ENCODE measurements at places on chromosomes 11 and 22.

DNA sequence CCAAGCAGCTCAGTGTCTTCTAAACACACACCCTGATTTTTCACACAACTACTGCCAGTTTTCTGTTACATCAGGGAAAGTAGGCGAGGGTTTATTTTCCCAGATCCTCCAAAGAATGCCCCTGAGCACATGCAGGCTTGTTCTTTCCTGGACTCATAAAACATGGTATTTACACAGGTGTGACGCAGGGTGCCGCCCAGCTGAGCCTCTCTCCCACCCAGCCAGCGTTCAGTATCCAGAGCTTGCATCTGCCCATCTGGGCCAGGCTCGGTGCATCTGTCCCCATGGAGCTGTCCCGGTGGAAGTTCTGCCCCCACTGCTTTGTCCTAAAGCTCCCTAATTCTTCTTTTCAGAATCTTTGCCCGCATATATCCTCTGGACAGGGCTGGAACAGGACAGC lies 44.8 kb upstream of the ISX start:
- DNase-seq: no peak

DNA sequence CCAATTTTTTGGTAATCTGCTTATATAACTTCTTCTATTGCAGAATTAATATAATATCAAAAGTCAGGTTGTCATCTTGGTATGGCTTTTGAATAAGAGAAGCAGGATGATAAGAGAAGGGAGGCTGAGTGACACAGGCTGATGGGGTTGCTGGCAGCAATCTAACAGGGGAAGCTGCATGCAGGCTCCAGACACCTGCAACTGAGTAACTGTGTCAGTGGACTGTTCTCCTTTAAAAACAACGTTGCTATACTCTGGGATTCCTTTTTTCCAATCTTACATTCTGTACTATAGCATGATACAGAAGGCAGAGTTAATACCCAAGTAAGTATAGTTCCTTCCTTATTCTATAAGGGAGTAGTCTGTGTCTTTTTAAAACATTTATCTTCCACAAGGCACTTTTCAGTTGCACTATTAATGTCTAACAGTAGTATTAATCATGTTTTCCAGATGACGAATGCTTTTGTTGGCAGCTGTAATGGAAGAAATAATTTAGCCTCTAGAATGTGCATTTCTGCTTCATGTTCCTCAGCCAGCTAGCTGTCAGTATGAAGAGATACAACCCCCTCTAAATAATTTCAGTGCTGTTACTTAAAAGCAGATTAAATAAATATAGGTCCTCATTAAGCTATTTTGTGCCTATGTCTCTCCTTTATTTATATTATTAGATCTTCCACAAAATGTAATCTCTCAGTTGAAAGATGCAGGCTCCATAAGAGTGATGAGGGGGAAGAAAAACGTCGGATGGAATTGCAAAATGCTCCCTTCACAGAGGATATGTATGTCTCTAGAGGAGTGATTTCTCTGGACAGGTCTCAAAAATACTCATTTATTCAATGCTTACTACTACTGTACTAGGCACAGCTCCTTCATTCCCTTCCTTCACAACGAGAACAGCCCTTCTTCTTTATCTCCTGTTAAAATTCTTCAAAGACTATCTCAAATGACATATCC lies 50.8 kb downstream of the ATG16L2 start:
- peak; percentile 79 for DNase-seq

DNA sequence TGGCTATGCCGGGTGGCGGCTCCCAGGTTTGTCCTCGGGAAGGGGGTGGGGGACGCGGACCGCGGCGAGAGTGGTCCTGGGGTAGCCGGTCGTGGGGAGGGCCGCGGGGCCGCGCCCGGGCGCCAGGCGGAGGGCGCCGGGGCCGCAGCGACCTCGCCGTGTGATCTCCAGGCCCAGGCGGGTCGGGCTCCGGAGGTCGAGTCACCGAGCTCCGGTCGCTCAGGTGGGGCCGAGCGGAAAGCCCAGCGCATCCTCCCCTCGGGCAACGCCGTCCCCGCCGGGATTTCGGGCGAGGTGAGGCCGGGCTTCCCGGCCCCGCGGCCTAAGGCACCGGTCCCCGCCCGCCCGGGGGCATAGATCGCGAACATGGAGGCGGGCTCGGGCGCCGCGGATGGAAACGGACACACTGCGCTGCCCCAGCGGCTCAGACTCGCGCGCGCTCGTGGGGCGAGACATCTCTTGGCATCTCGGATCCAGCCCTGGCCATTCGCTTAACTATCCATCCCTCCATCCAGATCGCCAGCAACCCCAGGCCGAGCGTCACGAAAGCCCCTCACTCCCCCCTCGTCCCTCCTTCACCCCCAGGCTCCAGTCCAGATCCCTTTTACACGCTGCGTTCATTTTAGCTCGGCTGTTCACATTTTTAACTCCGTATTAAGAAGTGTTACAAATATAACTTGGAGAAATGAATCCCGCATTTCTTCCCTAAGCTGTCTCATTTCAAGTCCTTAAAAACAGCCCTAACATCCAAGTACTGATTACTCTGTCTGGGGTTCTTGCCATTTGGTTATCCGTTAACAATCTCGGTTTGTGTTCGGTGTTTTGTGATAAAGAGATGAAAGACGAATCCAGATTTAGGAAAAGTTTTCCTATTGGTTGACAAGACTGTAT lies 460 bp downstream of the ZC3H12C start:
- DNase-seq: peak; percentile 72

GRCh38 chr22:37686002-37686982 lies at the start of gene NOL12:
NOL12 (plus strand) TSS chr22:37686343; CDS start chr22:37686393, 50 bp downstream.
- peak; percentile 92 for DNase-seq

GRCh38 chr22:29654420-29654819 lies 51.0 kb downstream of the NF2 start:
- DNase-seq: no peak

- DNase-seq: no peak
Observed at GRCh38 chr11:75147191-75147874, 3.6 kb upstream of the SLCO2B1 start.

- no peak for DNase-seq
Observed at GRCh38 chr11:2205981-2206690, 34.5 kb upstream of the TH start.

GRCh38 chr11:130199792-130200191 lies 40.2 kb downstream of the ST14 start:
- no peak for DNase-seq

DNA sequence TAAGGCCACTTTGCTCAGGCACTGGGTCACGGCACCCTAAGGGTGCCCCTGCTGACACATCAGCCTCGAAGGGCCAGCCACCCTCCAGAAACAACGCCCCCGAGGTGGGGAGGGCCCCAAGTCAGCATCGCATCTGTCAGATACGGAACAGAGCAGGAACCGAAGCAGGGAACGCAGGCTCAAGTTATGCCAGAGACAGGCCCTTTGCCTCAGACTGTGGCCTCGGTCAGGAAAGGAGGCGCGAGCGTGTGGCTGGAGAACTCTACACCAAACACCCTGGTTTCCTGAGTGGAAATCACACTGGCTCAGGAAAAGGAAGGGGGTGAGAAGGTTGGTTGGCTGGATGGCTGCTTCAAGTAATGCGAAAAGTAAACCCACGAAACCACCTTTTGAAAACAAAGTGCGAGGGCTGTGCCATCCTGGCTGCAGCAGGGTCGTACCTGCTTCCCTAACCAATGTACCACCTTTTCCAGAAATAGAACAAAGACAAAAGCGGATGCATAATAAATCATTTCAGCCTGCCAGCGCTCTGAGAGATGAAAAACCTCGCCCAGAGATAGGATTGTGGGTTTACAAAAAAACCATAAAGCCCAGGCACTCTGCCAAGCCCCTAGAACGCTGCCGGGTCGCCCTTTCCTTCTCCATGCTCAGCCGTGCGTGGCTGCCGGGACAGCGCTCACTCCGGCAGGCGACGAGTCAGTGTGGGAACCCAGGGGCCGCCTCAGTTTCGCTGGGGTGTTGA lies 38.6 kb downstream of the TRMU start:
- DNase-seq: no peak

DNA sequence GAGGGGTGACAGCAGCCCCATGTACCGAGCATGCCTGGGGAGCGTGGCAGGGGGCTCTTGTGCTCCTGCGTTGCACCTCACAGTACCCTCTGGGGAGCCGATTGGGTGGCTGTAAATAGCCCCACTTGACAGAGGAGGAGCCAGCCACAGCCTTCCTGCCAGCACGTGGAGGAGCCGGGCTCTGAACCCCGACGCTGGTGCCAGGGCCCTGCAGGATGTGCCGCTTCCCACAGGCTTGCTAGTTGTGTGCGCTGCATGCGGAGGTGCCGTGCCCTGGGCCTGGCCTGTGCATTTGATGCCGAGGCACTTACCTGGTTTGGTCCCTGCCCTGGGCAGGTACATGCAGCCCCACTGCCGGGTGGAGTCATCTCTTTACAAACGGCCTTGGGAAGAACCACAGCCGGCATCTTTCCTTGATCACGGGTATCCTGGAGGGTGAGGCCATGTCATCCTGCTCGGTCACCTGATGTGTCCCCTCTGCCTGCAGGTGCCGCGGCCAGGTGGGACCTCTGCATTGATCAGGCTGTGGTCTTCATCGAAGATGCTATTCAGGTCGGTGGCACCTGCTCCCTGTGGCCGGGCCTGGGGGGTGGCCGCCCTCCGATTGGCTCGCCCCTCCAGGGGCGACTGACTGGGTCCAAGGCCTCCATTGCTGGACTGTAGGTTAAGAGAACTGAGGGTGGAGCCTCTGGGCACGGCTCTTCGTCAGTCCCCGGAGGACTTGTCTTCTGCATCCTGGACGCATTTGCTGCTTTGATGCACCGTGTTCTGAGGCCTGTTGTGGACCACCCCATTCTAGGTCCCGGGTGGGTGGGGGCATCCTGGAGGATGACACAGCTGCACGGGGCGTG lies 5.0 kb downstream of the TPCN2 start:
- DNase-seq: no peak

- peak; percentile 73 for DNase-seq
Observed at GRCh38 chr11:127919206-127920000, 668.0 kb downstream of the ETS1 start.

GRCh38 chr11:118911880-118912741 lies 13.6 kb downstream of the BCL9L start:
- DNase-seq: peak; percentile 85

GRCh38 chr22:40383905-40384304 lies 13.5 kb downstream of the SGSM3 start:
- peak; percentile 90 for DNase-seq

DNA sequence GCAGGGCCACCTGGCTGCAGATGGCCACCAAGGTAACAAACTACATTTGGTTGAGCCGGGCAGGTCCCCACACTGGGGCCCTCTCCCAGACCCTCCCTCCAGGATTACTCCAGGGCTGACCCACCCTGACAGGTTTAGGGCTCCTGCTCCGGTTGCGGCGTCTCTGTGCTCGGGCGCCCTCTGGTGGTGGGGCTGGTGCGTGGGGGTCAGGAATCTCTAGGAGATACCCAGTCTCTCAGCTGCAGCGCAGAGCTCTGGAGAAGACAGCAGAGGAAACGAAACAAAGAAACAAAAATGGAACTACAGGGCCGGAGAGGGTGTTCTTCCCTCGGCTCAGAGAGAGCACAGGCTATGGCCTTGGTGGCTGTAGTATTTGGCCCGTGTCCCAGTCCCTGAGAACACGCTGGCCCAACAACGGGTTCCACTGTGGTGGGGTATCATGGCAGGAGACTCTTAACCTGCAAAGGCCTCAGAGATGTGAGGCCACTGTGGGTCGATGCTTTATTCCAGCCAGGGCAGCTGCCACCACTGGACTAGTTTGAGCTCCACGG lies 2.4 kb downstream of the C11orf96 start:
- peak; percentile 64 for DNase-seq

DNA sequence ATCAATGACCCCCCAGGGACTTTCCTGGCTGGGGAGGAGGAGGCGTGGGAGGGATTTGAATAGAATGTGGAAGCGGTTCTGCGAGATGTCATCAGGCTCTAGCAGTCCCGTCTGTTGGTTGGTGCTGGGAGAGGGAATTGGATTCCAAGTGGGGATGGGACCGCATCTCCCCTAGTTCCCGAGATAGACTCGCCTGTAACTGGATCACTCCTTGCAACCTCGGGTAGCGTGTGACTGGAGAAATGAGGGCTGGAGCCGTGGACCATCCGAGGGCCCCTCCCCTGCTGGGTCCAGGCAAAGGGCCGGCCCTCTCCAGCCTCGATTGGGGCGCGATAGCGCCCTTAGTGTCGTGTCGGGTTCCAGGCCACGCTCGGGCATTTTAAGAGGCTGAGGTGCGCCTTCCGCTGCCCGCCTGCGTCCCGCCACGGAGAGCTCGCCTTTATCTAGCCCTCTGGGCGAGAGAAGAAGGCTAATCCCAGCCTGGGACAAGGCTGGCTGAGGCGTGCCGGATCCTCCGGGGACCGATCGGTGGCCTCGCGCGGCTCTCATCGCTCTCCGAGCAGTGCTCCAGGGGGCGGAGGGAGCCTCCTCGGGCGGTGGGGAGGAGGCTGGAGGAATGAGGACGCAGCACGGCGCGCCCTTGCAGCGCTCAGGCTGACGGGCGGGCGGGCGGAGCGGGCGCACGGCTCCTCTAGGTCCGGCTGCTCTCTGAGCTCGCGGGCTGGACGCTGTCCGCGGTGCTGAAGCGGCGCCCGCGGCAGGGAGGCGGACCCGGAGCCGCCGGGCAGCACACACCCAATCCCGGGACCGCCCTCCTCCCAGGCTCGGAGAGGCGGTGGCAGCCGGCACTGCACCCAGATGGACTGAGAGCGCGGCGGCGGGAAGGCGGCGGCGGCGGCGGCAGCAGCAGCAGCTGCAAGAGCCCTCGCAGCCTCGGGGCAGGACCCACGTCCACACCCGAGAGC lies 107.8 kb downstream of the OSBP2 start:
- DNase-seq: peak; percentile 92

DNA sequence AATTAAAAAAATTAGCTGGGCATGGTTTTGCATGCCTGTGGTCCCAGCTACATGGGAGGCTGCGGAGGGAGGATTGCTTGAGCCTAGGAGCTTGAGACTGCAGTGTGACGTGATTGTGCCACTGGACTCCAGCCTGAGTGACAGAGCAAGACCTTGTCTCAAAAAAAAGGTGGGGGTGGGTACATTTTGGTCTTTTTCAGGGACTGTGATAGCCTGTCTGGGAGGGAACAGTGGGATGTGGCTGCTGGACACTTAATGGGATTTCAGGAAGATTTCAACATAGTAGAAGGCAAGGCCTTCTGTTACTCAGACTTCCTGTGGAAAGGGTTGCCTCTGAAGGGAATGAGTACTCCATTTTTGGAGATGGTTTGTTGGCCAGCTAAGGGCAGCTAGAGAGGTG lies 40.6 kb downstream of the RELT start:
- DNase-seq: peak; percentile 59

GRCh38 chr11:71450939-71451338 lies 2.1 kb upstream of the NADSYN1 start:
- DNase-seq: no peak

DNA sequence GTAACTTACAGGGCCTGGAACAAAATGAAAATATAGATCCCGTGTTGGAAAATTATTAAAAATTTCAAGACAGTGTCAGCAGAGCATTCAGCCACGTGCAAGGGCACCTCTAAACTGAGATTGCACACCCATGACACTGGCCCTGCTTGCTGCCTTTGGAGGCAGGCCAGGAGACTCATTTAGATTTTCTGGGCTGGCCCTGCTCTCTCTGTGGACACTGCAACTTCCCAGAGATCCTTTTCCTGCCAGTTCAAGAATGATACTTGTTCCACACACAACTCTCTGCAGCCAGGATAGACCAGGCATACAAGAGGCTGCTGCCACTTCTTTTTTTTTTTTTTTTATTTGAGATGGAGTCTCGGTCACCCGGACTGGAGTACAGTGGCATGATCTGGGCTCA lies 56.7 kb upstream of the PTPRJ start:
- peak; percentile 47 for DNase-seq

Measured in fibroblast of pulmonary artery (primary cell).